NCI-H1930 (cell line): ENCODE measurements at places on chromosomes 6 and 20.
A peak's percentile ranks its signal among the peaks of the same experiment; 100 is the strongest.

- DNase-seq: no peak
Measured at GRCh38 chr6:43850314-43851203, 80.5 kb downstream of the VEGFA start.

DNA sequence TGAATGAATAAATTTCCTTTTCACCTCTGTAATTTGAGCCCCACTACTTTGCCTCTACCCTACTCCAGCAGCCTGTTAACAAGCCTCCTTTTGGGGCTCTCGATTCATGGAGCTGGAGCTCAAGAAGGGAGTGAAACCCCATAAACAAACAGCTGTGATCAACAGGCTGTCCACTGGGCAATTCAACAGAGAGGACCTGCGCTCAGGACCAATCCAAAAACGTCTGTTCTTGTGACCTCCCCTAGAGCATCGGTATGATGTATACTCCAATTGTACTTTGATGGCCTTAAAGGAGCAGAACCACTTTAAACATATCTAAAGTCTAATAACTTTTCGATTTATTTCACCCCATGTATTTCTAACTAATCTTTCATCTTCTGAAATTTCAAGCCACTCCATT is 37.4 kb downstream of the HIVEP2 start:
- no peak for DNase-seq

DNA sequence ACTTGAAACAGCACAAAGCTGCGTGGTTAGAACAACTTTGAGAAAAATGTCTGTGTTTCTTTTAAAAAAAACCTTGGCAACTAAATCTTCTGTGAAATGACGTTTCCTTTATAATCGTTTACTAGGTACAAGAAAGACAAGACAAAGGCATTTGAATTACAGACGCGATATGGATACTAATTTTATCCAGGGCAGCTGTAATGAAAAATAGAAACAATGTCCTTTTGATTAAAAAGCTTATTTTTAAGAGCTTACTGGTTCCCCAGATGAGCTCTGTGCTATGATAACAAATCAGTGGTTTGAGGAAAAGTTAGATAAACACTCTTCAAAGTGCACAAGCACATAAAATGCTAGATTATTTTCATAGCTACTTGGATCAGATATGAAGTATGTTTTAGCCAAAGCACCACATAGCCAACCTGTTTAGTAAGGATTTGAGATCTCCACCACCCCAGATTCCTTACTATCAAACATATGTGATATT is 1.6 kb upstream of the SYNCRIP start:
- no peak for DNase-seq

- DNase-seq: no peak
Measured at GRCh38 chr6:21771626-21772320, 178.2 kb downstream of the SOX4 start.

DNA sequence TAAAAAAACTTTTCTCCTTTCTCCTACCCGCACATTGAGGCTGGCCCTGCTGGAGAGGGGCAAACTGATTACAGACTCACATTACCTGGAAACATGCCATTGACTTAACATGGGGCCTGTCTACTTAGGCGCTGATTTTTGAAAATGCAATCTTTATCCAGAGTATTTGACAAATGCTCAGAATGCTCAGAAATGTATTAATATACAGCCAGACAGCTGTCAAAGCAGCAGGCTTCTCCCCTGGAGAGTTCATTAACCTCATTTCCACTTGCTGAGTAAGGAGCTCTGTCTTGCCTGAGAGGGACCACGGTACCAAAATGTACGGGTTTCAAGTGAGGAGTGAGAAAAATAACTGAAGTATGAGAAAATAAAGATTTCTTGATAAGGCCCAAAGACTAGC is 95.7 kb downstream of the PAX1 start:
- no peak for DNase-seq

DNA sequence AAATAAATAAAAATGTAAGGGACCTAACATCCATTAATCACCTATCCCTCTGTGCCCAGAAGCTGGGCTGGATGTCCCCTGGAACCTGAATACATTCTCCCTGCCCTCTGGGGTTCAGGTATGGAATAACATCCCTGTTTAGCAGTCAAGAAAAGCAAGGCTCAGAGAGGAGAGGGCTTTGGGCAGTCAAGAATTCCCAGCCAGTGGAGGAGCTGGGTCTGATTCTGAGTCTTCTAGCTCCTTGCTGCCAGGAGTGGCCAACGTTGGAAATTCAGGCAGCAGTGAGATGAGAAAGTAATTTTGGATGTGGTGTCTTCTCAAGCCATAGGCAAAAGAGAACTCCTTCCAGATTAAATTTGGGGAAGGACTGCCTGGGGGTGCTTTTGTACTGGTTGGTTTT is 42.6 kb upstream of the ZNFX1 start:
- DNase-seq: no peak

DNA sequence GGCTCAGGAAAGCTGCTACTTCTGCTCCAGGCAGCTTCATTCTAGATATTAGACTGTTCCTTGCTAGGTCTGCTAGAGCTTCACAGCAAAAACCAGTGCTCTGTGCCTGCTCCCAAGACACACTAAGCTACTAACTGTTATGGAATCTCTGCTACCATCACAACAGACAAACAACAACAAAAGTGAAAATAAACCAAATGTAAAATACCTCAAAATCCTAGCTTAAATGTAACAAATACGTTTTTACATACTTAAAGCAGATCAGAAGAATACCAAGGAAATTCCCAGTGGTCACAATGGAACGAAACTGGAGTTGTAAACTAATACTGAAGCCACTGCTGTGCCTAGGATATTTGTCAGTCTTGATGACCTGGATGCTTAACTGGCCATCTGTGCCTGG is 84.6 kb upstream of the EZR start:
- DNase-seq: no peak

- no peak for DNase-seq
Measured at GRCh38 chr6:38262609-38263008, 377.1 kb downstream of the BTBD9 start.

DNA sequence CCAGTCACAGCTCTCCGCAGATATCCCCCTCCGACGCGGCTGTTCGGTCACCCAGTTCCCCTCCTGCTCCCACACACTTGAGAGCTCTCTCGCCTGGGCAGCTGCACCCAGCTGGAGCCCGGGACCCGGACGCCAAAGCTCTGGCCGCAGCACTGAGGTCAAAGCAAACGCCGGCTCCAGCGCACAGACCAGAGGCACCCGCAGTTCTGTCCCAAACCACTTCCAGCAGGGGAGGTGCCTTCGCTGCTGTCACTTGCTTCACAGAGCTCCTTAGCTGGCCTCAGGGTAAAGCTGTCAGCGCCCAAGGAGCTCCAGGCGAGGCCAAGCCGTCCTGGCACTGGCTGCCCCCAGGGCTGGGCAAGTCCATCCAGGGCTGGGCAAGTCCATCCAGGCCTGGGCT is 27.9 kb downstream of the SLC2A4RG start:
- no peak for DNase-seq

GRCh38 chr20:49677777-49678758 is 35.6 kb downstream of the B4GALT5 start:
- no peak for DNase-seq

GRCh38 chr20:1212607-1213396 is 9.5 kb downstream of the C20orf202 start:
- peak; percentile 32 for DNase-seq

GRCh38 chr6:143187238-143187923 is 126.7 kb downstream of the AIG1 start:
- no peak for DNase-seq

GRCh38 chr6:149179431-149179830 is 138.1 kb upstream of the TAB2 start:
- no peak for DNase-seq

DNA sequence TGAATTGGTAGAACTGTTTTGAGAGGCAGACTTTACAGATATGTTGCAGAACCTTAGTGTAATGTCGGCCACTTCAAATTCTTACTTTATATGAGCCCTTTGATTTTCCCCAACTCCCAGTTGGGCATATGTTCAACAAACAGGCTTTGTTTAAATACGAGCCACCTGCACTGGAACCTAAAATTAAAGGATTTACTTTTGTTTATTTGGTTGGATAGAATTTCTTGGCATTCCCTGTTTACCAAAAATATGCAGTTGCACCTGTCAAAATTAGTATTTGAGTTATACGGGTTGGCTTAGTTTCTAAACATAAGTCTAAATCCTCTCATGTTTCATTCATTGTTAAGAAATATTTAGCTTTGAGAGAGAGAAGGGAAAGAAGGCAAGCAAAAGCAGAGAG is 2.4 kb upstream of the GLYATL3 start:
- no peak for DNase-seq

DNA sequence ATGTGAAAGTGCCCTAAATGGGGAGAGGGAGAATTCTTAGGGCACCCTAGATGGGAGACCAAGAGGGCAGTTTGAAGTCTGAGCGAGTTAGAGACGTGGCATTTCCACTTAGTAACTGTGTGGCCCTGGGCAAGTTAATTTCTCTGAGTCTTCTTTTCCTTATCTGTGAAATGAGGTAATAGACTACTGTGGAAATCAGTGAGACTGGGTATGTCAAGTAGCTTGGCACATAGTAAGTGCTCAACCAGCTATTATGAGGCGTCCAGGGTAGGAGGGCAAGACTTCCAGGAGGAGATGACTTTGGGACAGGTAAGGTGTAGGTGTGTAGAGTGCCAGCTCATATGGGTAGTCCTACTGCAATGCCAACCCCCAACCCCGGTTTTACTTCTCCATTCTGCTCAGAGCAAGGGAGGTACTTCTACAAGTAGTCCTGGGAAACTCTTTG is 770 bp downstream of the KIF3B start:
- DNase-seq: no peak

GRCh38 chr6:105786449-105786848 is 299.7 kb upstream of the PRDM1 start:
- no peak for DNase-seq

DNA sequence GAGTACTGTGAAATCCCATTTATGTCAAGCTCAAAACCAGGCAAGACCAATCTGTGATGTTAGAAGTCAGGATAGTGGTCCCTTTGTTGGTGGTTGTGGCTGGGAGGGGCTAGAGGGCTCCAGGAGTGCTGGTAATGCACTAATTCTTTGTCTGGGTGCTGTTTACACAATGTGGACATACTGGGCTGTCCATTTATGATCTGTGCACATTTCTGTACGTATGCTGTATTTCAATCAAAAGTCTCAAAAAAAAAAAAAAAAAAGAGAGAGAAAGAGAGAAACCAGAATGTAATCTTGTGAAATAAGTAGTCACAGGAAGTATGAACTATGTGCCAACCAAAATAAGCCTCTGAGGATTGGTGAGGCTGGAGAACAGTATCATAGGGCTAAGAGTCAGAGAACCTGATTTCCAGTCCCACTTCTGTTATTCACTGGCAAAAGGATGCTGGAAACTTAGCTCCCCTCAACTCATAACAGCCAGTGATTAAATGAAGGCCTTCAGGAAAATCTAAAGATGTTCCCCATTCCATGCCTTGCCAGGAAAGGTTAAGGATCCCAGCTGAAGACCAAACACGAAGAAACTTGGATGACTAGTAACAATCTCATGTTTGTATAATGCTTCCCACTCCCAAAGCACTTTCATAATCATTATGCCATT is 19.6 kb upstream of the TRAM2 start:
- DNase-seq: no peak

GRCh38 chr6:93176070-93176469 is 243.3 kb downstream of the EPHA7 start:
- no peak for DNase-seq
